ENCODE measurements at places on chromosomes 11 and 22.

DNA sequence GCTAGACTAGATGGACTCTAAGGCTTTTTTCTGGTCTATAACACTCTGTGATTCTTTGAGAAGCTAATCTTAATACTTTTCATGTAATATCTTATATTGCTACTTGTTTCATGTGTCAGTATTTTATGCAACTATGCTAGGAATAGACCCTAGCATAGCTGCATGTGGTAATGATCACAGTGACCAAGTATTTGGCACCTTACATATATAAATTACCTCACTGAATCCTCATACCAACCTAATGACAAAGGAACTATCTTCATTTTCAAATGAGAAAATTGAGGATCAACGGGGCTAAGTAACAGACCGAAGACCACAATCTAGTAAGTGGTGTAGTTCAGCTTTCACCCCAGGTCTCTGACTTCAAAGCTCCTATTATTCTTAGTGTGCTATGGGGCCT, 327.3 kb upstream of the PITPNB start:
- DNase-seq = no peak

GRCh38 chr22:36435516-36436415, 45.7 kb downstream of the TXN2 start:
- no peak for DNase-seq

DNA sequence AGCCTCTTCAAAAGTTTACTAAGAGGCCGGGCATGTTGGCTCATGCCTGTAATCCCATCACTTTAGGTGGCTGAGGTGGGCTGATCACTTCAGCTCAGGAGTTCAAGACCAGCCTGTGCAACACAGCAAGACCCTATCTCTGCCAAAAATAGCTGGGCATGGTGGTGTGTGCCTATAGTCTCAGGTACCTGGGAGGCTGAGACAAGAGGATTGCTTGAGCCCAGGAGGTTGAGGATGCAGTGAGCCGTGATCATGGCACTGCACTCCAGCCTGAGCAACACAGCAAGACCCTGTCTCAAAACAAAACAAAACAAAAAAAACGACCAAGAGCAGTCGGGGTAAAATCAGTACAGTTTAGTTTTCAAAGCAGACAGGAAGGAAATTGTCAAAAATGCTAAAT, 4.7 kb upstream of the ADSL start:
- DNase-seq = no peak

DNA sequence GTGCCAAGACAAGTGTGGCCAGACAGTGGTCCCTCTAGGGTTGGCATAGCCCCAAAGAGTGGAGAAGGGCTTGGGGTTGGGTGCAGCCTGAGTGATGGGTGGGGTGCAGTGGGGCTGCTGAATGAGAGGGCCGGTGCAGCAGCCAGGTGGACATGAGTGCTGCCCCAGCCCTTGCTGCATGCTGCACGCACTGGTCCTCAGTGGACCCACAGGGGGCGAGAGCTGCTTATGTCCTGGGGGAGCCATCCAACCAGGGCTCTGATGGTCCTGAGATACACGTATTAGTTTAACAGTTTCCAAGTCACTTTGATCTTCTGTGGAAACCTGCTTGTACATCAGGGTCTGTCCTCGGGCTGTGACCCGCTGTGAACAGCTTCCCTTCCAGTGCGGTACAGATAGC, 23.9 kb upstream of the ACR start:
- DNase-seq = no peak

DNA sequence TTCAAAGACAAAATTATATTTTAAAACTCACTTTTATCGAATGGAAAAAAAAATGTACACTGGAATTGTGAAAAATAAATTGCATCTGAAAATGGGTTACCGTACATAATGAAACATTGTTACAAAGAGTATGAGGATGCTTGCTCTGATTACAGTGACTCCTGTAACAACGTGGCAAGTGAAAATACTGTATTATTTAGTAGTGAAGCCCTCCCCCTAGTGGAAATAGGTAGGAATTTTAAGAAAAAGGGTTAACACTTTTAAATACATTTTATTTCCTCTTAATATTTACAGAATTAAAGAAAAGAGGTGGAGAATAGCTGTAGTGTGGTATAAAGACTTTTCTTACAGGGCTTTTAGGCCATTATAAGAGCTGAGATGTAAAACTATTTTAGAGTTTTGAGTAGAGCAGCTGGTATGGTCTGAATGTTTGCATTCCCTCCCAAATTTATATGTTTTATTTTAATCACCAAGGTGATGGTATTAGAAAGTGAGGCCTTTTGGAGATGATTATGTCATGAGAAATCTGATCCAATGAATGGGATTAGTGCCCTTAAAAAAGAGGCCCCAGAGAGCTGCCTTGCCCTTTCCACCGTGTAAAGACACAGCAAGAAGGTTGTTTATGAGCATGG, 25.2 kb downstream of the FAM76B start:
- no peak for DNase-seq

GRCh38 chr22:42227435-42227834, 43.0 kb downstream of the TCF20 start:
- no peak for DNase-seq

DNA sequence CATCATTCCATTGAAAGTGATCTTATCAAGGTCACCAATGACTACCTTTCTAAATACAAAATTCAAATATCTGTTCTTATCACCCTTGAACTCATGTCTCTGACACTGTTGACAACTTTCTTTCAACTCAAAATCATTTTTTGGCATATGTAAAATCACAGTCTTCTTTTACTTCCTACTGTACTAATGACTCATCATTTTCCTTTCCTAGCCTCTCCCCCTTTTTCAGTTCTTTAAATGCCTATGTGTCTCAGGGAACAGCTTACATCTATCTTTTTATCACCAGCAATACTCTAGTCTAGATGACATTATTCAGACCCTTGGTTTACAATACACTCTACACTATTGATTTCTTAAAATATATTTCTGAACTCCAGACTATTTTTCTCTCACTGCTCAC, 2220.7 kb upstream of the RAG2 start:
- no peak for DNase-seq

- DNase-seq = no peak
These were observed 3.1 kb downstream of the APOBEC3G start for GRCh38 chr22:39080052-39080762.

DNA sequence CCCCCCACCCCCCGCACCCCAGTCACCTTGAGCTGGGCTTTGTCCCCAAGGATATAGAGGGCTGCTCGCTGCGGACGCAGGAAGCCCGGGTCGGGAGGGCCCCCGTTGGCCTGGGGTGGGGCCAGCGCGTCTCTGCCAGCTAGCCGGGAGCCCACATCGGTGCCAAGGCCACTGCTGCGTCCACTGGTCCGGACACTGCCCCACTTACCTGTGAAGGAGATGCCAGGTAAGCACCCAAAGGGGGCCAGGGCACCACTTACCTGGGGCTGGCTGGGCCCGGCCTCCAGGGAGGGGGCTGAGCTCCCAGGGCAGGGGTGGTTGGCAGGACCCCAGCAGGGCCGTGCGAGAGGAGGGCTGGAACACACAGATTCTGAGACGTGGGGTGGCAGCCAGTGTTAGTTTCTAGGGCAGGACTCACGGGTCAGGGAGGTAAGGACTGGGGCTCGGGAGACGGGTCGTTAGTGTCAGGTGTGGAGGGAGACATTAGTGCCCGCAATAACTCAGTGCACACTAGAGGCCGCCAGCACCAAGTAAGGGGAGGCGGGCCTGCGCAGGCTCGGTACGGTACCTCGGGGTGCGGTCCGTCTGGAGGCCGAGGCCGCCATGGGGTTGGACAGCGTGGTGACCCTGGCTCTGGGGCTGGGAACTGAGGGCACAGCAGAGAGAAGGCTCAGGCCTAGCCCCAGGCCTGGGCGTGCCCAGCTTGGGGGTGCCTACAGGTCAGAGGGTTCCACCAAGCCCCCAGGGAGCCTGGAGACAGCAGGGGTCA, 18.2 kb downstream of the SBF1 start:
- DNase-seq = no peak

GRCh38 chr11:112540261-112540660, 279.6 kb upstream of the PLET1 start:
- no peak for DNase-seq

DNA sequence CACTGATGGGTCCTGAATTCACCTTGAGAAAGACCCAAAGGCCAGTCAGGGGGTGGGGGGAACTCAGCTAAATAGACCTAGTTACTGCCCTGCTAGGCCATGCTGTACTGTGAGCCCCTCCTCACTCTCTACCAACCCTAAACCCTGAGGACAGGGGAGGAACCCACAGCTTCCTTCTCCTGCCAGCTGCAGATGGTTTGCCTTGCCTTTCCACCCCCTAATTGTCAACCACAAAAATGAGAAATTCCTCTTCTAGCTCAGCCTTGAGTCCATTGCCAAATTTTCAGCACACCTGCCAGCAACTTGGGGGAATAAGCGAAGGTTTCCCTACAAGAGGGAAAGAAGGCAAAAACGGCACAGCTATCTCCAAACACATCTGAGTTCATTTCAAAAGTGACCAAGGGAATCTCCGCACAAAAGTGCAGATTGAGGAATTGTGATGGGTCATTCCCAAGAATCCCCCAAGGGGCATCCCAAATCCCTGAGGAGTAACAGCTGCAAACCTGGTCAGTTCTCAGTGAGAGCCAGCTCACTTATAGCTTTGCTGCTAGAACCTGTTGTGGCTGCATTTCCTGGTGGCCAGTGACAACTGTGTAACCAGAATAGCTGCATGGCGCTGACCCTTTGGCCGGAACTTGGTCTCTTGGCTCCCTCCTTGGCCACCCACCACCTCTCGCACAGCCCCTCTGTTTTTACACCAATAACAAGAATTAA, 2.4 kb upstream of the TTC36 start:
- DNase-seq = no peak

Data from activated naive CD4-positive, alpha-beta T cell (primary cell).